Fibroblast of skin of right quadriceps (primary cell): ENCODE measurements at places on chromosomes 12 and 14.

GRCh38 chr14:36976571-36977023, 195.8 kb downstream of the SLC25A21 start:
- peak; percentile 32 for DNase-seq

DNA sequence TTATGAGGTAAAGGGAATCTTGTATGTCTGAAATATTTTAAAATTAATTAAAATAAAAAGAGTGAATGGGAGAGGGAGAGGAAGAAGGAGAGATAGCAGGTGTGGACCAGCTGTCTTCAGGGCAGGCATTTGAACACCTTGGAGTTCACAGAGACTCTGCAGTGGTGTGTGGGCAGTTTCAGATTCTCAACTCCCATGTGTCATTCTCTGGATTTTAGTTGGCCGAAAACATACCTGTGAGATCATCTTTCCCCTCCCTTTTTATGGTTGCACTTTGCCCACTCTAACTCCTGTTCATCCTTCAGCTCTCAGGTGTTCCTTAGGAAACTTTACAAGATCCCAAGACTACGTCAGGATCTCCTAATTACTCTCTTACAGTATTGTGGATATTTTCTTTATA, 108.1 kb downstream of the ERC1 start:
- DNase-seq: no peak

DNA sequence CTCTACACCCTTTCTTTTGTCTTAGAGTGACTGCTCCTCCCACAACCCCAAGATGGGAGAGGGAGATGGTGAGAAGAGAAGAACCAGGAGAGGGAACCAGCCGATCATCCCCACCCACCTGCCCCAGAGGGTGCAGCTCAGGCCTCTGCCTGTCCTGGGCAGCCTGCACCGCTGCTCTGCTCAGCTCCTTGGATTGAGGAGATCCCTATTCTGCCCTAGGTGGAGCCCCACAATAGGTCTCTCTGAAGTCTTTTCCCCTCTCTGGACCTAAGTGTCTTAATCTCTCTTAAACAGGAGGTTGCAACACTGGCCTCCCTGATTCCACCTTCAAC, 2.2 kb downstream of the ANKRD33 start:
- DNase-seq: no peak

DNA sequence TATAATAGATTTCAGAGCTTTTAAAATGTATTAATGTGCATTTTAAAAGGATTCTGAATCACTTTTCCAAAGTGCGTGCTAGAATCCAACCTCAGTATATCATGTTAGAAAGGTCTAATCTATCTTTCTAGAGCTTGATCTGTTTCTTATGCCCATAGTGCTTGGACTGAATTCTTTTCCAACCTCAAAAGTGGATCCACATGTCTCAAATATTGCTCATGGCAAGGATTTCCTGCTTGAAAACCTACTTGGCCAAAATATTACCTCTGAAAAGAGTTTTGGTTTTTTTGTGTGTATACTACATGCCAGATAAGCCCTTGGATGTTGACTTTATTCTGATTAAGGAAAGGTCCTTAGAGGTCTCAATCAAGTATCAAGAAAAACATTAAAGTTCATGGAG, 16.9 kb upstream of the SLC6A15 start:
- DNase-seq: peak; percentile 62

GRCh38 chr12:127270193-127270592, 996.8 kb upstream of the TMEM132C start:
- DNase-seq: peak; percentile 81

- no peak for DNase-seq
Measured at GRCh38 chr12:56151672-56152131, 685 bp upstream of the MYL6B start.

- DNase-seq: peak; percentile 27
Measured at GRCh38 chr14:32470161-32470715, 141.1 kb downstream of the AKAP6 start.

- no peak for DNase-seq
Measured at GRCh38 chr12:88399811-88400210, 180.5 kb downstream of the KITLG start.

DNA sequence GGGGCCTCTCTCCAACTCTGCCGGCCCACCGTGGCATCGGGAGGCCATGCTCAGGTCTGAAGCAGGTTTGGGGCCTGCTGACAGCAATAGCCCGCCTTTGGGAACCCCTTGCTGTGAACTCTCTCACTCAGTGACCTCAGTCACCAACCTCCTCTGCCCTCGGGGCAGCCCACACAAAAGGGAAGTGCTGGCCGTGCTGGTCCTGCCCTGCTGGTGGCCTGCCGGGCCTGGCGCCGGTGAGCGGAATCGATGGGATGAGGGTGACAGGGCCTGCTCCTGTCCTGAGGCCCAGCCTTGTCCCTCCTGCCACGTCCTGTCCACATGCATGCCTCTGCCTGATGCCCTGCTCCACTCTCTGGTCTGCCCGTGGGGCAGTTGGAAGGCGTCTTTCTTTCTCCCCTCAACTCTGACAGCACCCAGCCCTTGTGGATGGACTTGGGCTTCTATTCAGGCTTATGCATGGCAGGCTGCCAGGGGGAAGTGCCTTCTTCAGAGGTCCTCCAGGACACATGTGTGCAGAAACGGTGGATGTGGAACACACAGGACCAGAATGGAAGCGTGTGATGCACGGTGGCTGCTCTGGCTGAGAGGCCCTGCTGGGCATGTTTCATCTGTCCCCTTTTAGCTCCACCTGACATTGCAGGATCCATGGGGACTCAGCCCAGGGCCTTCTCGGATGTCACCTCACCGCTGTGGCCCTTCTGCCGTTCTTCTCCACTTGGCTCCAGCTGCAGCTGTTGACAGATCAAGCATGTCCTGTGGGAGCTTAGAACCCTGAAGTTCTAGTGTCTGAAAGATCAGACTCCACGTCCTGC, 31.9 kb downstream of the IL31 start:
- DNase-seq: no peak

- DNase-seq: no peak
Measured at GRCh38 chr12:25949343-25949742, 9.1 kb upstream of the RASSF8 start.

GRCh38 chr12:105522166-105522825, 191.8 kb downstream of the C12orf75 start:
- DNase-seq: peak; percentile 92

DNA sequence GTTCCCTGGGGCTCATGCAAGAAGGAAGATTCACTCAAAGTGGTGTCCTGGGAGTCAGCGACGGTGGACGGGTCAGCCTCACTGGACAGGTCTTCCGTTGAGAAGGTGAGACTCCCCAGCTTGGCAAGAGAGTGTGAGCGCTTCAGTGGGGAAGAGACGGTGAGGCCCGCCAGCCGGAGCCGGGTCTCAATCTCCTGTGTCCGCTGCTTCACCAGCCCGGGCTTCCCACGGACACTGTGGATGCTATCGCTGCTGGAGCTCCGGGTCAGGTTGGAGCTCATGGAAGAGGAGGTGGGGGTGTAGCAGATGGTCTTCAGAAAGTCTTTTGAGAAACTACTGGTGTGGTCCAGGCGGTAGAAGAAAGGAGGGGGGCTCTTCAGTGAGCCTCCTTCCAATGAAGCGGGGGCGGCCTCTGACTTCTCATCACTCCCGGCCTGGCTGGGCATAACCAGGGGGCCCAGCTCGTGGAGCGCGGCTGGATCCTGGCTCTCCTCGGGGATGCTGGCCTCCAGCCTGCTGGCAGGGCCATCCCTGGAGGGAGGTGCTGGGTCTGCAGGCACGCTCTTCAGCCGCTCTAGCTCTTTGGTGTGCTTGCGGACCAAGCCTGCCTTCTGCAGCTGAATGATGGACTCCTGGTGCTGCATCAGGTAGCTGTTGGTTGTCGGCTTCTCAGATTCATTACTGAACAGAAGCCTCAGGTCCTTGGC, 56.9 kb upstream of the CORO1C start:
- DNase-seq: no peak

DNA sequence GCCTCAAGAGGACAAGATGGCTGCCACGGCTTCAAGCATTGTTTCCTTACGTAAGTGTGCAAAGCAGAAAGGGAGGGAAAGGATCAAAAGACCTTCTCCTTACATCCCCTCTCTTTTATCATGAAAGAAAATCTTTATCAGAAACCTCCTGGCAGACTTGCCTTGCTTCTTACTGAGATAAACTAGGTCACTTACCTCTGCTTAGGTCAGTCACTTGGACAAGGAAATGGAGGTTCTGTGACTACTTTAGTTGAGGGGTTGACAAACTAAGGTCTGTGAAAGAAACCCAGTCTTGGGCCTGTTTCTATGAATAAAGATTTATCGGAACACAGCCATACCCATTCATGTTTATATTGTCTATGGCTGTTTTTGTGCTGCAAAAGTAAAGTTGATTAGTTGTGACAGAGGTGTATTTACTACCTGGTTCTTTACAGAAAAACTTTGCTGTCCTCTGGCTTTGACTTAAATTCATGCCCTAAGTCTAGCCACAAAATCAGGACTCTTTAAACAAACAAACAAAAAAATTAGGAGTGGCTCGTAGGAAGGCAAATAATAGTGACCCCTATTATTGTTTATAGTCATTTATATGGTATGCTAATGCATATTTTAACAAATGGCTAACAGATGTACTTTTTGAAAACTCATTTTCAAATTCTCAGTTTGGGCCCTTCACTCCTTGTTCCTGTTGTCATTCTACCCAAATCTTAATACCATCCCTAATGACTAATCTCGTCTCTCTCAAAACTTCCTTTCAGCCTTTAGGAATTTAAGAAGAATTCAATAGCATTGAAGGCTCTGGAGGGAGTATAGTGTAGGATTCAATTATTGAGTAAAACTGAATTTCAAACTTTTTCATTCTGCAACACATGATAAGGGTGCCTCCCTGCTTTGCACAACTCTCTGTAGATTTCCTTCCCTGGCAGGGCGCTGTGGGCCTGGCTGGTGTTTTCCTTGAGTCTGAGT, 42.0 kb upstream of the ATP2B1 start:
- peak; percentile 78 for DNase-seq

DNA sequence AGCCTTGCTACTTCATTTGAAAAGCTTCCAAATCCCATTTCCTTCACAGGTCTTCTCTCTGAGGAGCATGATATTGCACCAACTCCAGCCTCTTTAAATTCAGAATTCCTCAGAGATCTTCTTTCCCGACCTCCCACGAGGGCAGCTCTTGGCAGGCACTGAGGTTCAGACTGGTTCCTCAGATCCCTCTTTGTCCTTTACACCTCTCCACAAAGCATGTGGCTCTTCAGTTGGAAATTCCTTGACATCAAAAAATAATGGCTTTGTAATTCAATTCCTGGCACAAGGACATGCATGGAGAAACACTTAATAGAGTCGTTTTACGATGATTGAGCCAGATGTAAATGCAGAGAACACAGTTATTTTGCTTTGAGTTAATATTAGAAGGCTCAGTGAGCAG, 63.2 kb upstream of the TMX1 start:
- no peak for DNase-seq

GRCh38 chr14:101873076-101873825, 91.1 kb upstream of the DYNC1H1 start:
- DNase-seq: no peak

GRCh38 chr14:77187649-77188012, 6.0 kb downstream of the TMEM63C start:
- no peak for DNase-seq

DNA sequence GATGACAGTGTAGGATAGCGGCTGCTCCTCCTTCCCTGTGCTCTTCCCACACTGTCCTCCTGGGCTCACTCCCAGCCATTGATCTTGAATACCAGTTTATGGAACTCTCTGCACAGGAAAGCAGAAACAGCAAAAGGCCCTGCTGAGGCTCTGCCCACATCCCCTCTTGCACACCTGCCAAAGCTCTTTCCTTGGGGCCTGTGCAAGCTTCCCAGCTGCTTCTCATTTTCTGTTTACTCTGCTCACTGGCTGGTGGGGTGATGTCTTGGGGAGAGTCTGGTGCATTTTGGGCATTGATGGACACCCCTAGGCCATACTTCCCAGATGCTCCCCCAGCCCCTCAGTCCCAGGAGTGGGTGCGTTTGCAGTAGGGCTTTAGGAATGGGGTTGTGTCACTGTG, 361.8 kb downstream of the TMEM121 start:
- DNase-seq: no peak

- no peak for DNase-seq
Measured at GRCh38 chr12:9506746-9507145, 101.0 kb downstream of the KLRB1 start.

DNA sequence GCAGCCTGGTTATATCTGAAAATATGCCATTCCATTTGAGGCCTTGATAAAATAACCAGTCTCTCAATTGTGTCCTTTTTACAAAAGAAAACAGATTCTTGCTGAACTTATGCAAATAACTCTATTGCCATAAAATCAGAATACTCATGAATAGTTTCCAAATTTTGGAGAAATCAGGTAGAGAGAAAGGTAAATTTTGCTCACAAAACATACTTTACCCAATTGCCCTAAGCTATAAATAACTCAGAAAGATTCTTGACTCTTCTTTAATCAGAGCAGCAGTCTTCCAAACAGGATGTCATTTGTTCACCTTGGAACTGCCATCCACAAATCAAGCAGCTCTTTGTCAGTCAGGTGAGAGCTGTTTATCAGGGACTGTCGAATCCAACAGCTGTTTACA, 12.6 kb downstream of the ZNF26 start:
- no peak for DNase-seq

GRCh38 chr12:46548605-46549071, 176.1 kb upstream of the SLC38A2 start:
- DNase-seq: peak; percentile 90

- peak; percentile 38 for DNase-seq
Measured at GRCh38 chr14:76710056-76711010, 50.9 kb upstream of the VASH1 start.

DNA sequence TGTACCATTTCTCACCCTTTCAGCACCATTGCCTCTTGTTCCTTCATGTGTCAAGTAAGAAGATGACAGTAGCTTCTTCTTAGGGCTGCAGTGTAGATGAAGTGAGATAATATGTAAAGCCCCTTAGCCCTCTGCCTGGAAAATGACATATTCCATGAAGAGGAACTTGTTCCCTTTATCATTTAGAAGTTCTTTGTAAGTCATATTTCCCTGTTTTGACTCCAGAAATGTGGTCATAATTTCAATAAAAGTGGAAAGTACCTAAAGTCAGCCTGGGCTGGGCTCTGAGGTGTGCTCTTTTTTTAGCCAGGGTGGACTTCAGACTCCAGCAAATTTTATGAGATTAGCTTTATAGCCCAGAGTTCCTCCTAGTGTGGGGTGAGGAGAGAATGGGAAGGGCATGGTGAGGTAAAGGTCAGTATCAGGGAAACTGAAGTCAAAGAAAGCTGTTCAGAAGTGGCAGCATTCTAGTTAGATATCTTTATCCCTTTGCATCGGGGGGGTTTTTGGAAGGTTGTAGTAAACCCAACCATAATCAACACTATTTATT, 92.5 kb downstream of the TMCC3 start:
- no peak for DNase-seq

DNA sequence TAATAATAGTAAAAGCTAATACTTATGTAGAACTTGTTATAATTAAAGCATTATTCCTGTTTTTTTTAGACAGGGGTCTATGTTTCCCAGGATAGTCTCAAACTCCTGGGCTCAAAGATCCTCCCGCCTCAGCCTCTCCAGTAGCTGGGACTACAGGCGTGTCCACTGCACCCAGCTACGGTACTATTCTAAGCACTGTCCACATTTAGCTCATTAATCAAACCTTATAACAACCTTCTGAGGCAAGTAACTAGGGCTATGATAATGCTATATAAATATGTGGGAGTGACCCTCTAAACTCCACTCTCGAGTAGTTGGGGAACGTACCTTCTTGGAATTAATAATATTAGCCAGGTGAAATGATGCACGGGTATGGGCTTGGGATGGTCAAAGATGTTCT, 60.7 kb upstream of the NR2C1 start:
- no peak for DNase-seq
